ENCODE measurements at places on chromosomes 5 and 9. TPM values are rescaled to one million over a fixed set of nuclear protein-coding genes. Genes with fewer than 3 reads are reported as not detected.

The CLIC3 gene
- polyA plus RNA-seq: 0.30 TPM

DNA sequence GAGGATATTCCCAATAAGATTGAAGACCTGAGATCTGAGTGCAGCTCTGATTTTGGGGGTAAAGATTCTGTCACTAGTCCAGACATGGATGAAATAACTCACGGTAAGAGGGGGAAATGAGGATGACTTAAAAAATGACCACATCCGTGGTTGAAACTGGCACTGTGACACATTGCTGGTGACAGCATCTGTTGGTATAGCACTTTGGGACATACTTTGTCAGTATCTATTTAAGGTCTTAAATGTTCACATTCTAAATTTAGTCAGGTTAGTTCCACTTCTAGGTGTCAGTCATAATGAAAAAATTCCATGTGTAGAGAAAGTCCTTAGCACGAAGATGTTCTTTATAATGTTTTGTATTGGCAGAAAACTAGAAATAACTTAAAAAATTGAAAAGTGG, 70.9 kb downstream of the GAPVD1 start:
- no peak for DNase-seq

DNA sequence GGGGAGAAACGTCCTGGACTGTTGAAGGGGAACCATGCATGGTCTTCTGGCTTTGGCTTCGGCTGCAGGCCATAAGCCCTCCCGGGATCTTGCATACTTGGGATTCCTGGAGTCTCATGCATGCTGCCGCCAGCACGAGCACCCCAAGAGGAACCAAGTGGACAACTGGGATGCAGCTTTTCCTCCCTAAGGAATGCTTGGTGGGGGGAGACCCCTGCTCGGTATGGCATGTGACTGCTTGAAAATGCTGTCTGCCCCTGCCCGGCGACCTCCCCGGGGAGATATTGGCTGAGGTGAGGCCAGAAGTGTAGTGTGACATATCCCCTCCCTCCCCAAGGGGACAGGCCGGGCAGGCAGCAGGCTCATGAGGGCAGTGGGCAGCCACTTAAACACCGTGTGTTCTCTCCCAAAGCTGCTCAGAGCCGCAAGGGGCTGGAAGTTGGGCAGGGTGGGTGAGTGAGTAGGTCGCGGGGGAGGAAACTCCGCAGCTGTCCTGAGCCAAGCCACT, 15.7 kb downstream of the TMEM171 start:
- DNase-seq: peak; percentile 47

- no peak for DNase-seq
These were observed 23.6 kb downstream of the PRRC2B start for GRCh38 chr9:131417264-131418142.

DNA sequence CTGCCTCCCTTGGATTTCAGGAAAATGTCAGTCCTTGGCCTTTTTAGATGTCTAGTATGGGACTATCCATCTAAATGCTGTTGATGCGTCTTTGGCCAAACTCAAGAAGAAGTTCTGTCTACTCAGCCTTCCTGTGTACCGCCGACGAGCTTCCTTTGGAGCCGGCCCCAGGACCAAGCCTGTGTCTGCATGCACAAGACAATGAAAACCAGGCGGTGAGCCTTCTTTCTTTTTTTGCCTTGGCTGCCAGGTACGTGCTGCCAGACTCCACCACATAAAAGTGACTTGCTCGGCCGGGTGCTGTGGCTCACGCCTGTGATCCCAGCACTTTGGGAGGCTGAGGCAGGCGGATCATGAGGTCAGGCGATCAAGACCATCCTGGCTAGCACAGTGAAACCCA, 6.0 kb upstream of the NEURL1B start:
- no peak for DNase-seq

DNA sequence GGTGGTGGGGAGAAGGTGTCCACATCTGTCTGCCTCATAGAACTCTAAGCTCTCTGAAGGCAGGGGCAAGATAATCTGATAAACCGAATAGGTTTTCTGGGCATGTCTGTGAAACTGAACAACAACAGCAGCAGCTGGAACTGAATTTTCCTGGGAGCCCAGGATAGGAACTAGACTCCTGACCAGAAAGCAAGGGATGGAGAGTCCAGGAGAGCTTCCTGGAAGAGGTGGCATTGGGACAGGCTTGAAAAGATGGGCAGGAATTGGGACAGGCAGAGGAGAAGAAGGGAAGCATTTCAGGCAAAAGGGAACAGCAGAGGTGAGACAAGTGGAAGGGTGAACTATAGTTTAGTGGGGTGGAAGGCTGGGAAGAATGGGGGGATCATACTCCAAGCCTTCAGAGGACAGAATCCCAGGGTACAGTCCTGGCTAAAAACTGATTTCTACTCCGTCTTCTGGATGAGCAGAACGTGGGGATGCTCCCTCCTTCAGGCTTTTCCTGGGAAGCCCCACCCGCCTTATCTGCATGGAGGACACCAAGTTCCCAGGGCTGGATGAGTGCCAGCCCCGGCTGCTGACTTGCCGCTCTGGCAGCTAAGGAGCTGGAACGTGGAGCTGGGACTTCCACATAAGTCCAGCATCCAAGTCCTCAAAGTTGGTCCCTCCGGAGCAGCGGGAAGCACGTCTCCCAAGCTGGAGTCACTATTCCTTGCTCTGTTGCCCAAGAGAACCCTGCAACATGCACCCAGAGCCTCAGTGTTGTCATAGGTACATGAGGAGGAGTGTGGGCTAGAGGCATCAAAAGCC, 13.9 kb upstream of the KIF12 start:
- no peak for DNase-seq
